Right lobe of liver (tissue), 6 donors: ENCODE measurements at places on chromosomes 2 and 18.

- DNase-seq = peak; percentile 43
Measured at GRCh38 chr2:26562811-26563645, 78.1 kb downstream of the CIB4 start.

DNA sequence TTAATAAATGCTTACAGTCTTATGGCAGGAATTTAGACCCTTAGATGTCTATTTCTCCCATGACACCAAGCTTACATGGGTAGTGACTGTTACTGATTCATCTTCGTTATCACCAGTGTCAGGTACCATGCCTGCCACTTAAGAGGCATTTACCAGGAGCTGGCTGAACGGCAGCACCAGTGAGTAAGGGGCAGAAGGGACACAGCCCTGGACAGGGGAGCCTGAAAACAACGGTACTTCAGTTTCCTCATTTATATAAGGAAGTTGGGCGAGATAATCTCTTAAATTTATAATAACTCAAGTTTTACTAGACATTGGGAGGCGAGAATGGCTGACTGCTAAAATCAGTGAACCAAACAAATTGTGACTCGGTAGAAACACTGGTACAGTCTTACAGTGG is 1.2 kb downstream of the COA5 start:
- DNase-seq = no peak

- no peak for DNase-seq
Measured at GRCh38 chr2:162435676-162436075, 91.7 kb downstream of the GCA start.

DNA sequence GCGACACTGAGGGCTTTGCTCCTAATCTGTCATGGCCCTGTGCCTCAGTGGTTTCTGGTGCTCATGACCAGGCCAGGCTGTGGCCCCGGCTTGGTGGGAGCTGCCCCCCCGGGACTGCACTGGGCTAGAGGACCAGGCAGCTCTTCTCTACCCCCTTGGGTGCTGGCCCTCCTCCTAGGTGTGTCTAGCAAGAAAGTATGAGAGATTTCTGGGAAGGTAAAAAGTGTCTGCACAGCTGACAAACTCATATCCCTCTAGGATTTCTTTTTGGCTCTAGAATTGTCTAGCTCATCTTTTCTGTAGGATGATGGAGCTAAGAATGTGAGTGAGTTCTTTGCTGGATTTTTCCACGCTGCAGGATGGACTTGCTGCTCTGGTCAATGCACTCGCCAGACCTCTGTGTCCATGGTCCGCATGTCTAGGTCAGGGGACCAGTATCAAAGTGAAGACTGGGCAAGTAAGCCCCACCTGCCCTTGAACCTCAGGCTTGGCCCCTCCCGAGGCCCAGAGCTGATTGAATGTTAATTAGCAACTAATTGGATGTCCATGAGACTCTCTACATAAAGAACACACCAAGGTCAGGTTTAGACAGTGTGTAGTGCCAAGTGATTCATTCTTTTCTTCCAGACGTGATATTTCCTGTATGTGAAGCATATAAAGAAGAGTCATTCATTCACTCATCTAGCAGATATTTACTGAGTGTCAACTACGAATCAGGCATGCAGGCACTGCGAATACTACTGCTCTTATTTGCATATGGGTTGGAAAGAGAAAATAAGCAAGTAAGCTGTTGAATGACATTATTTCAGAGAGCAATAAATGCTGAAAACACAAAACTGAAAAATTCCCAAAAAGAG is 15.6 kb upstream of the PSD4 start:
- no peak for DNase-seq

DNA sequence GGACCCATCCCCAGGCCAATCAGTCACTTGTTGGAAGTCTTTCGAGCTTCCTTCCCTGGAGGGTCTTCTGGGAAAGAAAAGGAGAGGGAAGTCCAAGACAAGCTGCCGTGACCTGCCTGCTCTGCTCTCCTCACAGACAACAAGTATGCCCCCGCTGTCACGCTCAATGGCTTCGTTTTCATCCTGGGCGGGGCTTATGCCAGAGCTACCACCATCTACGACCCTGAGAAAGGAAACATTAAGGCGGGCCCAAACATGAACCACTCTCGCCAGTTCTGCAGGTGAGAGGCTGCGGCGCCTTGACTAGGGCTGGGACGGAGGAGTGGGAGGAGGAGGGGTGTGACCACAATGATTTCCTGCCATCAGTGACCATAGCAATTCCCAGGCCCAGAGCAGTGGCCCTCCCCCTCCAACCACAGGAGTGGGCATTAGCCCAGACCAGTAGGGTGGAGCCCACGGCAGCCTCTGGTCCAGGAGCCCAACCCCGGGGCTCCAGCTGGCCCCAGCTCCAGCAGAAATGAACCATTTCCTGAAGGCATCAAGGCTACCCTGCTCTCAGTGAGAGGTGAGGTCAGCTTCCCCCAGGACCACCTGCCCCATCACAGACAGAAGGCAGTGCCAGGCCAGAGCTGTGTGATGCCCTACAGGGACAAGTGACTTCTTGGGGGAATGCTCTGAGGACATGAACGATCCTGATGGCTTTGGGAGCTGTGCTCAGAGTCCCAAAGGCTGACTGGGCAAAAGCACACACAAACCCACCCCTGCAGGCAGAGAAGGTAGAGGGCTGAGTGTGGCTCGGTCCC is 223.1 kb downstream of the ATAD2B start:
- no peak for DNase-seq

- DNase-seq = no peak
Measured at GRCh38 chr2:48249025-48249424, 280.9 kb upstream of the STON1 start.

DNA sequence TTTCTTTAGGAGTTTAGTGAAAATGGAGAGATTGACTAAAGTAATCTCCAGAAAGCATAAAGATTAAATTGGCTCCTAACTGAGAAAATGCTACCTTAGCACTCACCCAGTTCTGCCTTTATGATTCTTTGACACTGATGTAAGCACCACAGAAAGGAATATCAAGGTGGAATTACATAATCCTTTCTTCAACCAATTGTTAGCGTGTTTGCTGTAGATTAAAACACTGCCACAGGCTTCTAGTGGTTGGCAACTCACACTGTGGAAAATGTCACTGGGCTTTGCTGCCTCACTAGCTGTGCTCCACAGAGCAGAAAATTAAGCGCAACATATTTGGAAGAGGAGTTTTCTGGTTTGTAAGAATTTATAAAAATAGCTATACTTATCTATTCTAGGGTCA is 104.1 kb downstream of the DLGAP1 start:
- DNase-seq = no peak

GRCh38 chr2:43462866-43463641 is 132.8 kb downstream of the THADA start:
- DNase-seq = no peak

DNA sequence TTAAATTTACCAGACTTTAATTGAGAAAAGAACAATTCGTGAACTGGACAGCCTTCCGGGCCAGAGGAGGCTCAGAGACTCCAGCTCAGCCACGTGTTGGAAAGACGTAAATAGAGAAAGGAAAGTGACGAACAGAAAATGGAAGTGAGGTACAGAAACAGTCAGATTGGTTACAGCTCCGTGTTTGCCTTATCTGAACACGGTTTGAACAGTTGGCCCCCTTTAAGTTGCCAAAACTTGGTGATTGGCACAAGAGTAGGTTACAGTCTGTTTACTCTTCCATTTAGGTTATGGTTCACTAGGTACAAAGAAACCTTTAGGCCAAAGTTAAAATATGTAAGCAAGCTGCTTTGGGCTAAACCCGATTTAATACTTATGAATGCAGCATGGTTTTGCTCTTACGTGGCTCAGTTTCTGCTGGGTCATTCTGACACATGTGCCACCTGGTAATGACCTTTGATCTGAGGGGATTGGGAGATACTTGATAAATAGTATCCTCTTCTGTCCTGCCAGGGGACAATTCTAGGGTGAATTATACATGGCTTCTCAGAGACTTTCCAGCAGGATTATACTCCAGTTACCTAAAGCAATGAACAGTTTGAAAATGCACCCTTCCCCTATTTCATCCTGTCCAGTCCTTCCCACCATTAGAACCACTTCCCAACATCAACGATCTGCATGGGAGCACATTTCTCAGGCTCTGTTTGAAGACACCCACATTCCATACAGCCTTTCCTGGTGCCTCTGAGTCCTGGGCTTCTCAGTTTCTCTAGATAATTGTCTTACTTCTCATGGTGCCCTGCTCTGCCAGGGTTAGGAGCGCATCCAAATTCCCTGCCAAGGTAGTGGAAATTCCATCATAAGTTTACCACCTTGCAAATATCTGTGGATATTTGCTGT is 65.1 kb upstream of the TGIF1 start:
- DNase-seq = peak; percentile 49

- DNase-seq = no peak
Measured at GRCh38 chr2:226407135-226407534, 392.5 kb downstream of the IRS1 start.

GRCh38 chr2:30139131-30139870 is 7.5 kb upstream of the YPEL5 start:
- DNase-seq = no peak

- no peak for DNase-seq
Measured at GRCh38 chr2:21011453-21011852, 32.4 kb downstream of the APOB start.

GRCh38 chr2:241532168-241532567 is 23.8 kb upstream of the STK25 start:
- no peak for DNase-seq

DNA sequence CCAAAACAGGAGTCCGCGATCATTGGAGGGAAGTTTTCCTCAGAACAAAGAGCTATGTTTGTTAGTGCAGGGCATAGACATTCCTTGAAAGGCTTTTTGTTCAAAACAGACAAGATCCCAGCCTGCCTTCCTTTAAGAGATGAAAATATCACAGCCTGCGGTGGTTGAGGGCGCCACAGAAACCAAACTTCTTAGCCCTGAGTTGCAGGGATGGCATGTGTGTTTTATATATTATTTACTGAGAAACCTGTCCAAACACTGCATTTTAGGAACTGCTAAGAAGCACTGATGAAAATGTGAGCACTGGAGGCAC is 57.5 kb upstream of the TMEM178A start:
- no peak for DNase-seq

DNA sequence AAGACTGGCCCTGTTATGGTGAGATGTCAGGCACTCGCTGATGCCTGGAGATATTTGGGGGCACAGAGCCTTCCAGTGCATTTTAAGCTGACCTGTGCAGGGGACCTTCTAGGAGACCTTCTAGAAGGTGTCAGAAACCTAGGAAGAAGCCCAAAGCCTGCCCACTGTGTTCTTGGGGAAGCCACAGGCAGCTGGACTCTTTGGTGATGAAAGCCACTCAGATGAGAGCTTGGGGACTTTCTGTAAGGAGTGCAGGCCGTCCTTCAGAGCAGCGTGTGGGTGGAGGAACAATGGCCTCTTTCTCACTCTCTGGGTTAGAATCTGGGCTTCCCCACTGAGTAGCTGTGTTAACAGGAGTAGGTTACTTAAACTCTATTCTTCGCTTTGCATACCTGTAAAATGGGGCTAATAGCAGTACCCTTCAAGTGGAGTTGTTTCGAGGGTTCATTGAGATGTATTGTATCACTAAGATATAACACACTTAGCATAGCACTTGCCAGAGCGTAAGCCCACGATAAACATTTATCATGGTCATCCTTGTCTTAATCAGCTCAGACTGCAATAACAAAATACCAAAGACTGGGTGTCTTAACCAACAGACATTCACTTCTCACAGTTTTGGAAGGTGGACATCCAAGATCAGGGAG is 322.3 kb upstream of the EPAS1 start:
- DNase-seq = no peak

GRCh38 chr2:177998006-177998405 is 74.6 kb downstream of the PDE11A start:
- no peak for DNase-seq
